RPMI7951 (cell line): ENCODE measurements at places on chromosomes 6 and 20.
A peak's percentile ranks its signal among the peaks of the same experiment; 100 is the strongest.

DNA sequence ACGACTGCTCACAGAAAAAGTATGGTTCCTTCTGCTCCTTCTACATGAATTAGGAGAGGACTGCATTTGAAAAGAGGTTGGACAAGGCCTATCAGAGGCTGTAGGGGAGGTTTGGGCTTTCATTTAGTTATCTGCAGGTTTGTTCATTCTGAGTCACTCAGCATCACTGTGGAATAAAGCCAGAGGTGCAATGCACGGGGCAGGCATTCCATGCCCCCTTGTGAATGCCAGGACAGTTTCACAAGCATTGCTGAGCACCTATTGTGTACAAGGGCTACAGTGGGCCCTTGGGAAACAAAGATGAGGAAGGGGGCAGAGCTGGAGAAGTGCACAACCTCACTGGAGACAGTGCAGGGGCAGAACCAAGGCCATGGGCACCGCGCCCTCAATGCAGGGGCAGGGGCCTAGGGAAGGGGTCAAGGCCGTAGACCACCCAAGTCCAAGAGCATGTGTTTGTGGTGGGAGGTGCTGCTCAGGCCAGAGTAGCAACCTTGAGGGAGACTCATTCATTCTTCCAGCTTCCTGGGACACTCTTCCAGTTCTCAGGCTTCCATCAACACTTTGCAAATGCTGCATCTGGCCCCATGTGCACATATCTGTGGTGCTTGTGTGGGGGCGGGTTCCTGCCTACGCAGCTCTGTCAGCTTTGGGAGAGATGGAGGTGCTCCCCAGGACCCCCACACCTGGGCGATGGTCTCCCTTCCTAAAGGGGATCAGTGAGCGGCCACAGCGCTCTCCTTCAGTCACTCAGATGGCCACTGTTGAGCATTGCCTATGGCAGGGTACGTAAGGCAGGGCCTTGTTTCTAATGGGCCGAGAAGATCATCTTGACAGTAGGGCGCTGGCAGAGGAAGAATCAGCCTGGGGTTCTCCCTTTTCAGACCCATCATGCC, 204.5 kb downstream of the SYNDIG1 start:
- peak; percentile 81 for DNase-seq

DNA sequence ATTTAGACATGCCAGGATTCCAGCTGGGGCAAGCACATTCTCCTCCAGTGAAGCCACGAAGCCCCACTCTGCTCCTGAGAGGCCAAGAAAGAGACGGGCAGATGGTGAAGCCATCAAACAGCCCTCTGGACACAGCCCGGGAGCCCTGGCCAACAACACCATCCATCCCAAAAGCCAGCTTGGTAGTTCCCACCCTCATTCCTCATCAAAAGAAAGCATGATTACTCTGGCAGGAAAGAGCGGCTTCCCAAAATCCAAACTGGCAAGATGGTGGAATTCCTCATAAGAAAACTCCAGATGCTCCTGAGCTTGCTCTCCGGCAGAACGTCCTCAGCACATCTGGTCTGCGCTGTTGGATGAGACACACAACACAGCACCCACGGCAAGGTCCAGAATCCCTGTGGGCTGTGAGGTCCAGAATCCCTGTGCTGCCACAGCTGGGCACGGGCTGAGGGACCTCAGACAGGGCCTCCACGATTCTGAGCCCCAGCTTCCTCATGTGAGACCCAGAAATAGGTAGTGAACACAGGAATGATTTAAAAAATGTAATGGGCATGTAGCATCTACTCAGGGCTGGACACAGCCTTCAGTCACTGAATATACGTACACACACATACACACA, 52.6 kb downstream of the THBS2 start:
- no peak for DNase-seq

- DNase-seq: no peak
Measured at GRCh38 chr6:79081663-79082062, 3.6 kb upstream of the PHIP start.

DNA sequence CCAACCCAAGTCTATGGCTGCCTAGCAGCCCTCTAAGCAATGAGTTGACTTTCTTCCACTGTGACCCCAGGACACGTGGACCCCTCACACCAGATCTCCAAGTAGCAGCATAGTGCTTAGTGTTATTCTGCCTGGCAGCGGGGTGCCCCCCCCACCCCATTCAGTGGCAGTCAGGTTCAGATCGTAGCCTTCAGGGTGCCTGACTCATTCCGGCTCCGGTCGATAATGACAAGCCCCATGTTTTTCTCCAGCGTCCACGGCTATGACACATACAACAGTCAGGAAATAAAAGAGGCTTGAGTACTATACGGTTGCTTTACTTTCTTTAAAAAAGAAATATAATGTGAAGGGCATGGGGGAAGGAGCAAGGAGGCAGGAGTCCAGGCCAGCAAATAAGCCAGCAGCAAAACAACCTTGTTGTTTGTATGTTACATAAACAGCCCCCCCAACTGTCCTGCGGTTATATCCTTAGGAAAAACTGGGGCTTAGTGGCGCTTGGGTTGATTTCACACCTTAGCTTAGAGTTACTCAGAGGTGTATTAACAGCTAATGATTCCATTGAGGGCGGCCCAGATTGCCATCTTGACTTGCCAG, 23.1 kb downstream of the GNAS start:
- peak; percentile 89 for DNase-seq

- DNase-seq: peak; percentile 98
Measured at GRCh38 chr6:129490521-129491255, 219.3 kb downstream of the ARHGAP18 start.

GRCh38 chr6:28657769-28658465, 132.2 kb downstream of the GPX5 start:
- peak; percentile 59 for DNase-seq

- DNase-seq: no peak
Measured at GRCh38 chr6:144362042-144363018, 77.2 kb downstream of the UTRN start.

DNA sequence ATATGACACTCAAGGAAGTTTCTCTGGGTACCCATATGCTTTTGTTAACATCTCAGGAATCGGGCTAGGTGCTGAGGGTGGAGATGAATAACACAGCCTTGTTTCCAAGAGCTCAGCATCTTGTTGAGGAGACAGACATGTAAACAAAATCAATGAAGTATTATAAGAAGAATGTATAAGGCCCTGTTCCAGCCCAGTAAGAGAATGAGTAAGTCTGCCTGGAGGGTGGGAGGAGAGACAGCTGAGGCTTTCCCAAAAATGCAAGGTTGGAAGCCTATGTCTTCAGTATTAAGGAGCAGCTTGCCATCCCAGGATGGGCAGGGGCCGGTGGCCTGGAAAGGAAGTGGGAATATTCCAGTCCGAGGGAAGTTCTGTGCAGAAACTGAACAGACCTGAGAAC, 615.3 kb upstream of the BTBD3 start:
- peak; percentile 18 for DNase-seq

DNA sequence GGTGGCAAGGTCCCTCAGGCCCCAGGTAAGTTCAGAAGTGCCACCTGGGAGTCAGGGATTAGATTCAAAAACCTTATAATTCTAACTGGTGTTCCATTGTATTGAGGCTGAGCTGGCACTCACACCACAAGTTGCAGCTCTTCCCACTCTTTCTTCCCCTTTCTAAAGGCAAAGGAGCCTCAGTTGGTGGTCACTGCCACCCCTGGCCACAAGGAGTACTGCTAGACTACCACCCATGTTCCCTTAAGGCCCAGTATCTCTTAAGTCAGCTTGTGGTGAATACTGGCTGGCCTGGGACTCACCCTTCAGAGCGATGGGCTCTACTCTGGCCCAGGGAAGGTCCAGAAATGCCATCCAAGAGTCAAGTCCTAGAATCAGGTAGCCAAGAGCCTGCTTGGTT, 421.1 kb upstream of the KHDRBS2 start:
- DNase-seq: no peak

- no peak for DNase-seq
Measured at GRCh38 chr20:61736751-61737310, 328.9 kb downstream of the TAF4 start.

DNA sequence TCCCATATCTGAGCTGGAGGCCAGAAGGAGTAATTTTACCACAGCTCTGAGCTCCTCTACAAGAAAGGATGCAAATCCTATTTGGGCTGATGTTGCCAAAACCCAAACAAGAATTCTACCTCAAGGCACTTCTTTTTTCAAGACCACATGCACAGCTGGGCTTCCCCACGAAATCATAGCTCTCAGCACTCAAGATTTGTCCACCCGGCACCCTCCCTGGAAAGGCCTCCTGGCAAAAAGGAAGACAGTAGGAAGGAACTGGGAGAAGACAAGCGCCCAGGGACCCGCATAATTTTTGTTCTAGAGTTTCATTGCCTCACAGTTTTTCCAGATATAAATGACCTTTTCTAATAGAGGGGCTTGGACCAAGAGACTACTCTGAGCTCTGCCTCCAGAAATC, 90.5 kb downstream of the BANF2 start:
- peak; percentile 50 for DNase-seq

DNA sequence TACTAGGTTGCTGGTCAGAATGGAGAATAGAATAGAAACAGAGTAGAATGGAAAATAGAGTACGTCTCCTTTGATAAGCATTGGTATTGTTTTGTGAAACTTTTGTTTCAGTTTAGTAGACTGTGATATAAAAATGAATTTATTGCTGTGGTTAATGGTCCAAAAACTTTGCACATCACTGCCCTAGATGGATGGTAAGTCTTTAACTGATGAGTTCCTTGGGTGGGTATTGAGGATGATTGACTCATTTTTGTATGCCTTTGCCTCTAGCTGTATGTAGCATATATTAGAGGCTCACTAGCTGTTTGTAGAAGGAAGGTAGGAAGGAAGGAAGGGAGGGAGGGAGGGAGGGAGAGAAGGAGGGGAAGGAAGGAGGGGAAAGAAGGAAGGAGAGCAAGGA, 48.3 kb downstream of the ZDHHC14 start:
- DNase-seq: no peak

DNA sequence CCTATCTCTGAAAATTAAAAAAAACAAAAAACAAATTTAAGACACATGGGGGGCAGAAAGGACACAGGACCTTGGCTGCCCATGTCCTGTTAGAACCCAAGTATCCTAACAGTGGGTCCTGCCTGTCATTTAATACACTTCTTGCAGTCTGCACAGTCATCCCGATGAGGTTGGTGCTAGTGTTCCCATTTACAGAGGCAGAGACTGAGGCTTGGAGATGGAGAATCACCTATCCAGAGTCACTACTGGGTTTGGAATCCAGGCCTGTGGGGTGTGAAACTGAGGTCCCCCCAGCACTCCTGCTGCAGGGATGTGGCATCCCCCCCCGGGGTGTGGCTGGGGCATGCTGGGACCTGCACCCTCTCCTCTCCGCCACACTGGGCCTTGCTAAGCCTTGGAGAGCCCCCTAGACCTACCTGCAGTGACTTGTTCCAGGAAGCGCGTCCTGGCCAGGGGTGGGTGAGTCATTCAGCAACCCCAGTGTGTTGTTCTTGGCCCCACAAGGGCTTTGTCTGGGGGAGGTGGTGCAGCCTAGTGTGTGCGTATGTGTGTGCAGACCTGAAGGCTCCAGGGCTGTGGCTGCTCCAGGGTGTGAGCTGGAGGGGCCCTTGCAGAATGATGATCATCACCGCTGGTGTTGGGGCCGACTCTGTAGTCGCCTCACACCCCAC, 49.7 kb downstream of the BCAS4 start:
- peak; percentile 76 for DNase-seq

GRCh38 chr6:43284991-43285781, 12.9 kb upstream of the SLC22A7 start:
- DNase-seq: no peak

GRCh38 chr6:168601546-168601945, 160.6 kb downstream of the SMOC2 start:
- DNase-seq: no peak

DNA sequence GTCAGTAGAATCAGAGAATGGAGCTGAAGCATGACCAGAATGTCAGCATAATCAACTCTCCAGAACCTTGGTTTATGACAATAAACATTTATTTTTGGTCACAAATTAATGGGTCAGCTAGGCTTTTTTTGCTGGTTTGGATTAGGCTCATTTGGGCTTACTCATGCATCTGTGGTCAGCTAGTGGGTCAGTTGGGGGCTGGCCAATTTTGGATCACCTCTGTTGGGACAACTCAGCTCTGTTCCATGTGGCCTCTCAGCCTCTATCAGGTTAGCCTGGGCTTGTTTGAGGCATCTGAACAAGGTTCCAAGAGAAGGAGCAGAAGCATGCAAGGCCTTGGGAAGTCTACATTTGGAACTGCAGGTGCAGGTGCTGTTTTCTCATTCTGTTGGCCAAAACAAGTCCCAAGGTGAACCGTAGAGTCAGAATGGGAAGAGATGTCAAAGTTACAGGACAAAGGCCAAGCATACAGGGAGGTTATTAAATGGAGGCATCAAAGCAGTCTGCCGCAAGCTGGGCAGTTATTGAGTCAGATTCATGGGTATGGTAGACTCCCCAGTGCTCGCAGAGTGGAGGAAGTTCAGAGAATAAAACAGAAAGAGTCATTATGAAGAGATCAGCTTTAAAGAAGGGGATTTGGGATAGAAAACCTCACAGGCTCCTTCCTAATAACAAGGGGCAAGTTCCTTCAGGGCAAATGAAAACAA, 173.0 kb downstream of the PLCB4 start:
- peak; percentile 96 for DNase-seq

- no peak for DNase-seq
Measured at GRCh38 chr20:13229538-13229937, 8.5 kb downstream of the ISM1 start.

DNA sequence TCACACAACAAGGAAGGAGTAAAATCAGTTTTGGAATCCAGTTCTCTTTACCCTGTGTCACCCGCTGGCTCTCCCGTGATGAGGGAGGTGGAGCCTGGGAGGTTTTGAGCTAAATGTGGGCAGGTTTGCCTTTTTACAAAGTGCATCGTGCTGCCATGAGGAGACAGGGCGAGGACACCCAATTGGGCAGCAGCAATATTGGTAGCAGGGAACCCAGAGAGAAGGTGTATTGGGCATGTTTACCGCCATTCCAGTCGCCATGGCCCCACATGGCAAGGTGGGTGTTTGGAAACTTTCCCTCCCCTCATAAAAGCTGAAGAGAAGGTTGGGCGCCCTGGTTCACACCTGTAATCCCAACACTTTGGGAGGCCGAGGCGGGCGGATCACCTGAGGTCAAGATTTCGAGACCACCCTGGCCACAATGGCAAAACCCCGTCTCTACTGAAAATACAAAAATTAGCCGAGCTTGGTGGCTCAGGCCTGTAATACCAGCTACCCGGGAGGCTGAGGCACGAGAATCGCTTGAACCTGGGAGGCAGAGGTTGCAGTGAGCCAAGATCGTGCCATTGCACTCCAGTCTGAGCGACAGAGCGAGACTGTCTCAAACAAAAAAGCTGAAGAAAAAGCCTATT, 3.5 kb upstream of the UBE2V1 start:
- DNase-seq: no peak
